Mammary epithelial cell (primary cell): ENCODE measurements at places on chromosomes 6 and 20.

DNA sequence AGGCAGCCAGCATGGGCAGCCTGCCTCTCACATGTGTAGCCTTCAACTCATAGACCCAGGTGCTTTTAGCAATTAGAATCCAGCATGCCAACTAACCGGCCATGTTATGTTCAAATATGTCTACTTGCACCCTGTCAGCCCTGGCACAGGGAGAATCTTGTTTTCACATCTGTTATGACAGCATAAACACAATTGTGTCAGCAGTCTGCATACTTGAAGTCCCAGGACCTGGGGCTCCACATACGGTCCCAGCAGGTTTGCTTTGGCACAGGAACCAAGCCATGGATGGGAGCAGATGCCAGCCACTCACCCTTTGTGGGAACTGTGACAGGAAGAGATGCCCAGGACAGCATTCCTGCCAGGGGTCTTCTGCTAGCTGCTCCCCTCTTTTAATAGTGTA lies 67.2 kb upstream of the SYNDIG1 start:
- no peak for DNase-seq

DNA sequence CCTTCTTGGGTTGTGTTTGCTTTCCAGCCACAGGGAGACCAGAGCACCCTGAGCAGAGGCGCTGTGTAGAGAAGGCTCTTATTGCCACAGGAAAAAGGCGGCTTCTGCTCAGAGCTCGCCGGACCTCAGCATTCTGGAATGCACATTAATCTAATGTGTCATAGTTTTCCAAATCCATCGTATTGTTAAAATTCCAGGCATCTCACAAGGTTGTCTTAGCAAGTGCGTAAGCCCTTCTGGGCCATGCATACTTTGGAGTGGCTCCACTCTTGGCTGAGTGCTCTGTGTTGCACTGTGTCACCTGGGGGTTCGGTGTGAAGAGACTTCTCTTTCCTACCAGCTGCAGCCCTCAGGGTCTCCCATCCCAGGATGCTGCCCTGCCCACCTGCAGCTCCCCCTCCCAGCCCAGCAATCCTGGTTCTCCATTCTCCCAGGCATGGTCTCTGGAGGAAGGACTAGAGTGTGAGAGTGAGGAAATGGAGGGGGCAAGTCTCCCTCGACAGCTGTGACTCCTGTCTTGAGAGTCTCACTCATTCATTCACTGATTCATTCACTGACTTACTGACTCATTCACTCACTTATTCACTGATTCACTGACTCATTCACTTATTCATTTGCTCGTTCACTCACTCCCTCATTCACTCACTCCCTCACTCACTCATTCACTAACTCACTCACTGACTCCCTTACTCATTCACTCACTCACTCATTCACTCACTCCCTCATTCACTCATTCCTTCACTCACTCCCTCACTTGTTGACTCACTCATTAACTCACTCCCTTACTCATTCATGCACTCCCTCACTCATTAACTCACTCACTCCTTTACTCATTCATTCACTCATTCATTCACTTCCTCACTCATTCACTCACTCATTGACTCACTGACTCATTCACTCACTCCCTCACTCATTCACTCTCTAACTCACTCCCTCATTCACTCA lies 83.7 kb upstream of the MPC1 start:
- DNase-seq: peak; percentile 5

DNA sequence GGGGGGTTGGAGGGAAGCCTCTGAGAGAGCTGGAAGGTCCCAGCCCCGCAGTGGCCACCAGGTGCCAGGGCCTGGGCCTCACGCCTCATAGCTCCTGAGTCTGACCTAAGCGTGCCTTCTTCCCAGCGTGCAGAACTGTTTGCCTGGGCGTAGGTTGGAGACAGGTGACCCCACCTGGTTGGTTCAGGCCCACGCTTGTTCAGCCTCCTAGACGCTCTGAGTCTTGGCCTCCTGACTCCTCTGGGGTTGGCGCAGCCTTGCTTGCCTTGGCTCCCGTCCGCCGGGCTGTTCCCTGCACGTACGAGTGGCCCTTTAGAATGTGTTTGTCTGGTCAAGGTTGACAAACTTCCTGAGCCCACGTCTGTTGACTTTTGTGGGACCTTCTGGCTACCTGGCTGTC lies 70.8 kb downstream of the EYA2 start:
- DNase-seq: peak; percentile 39

GRCh38 chr6:93817937-93818336 lies 398.6 kb upstream of the EPHA7 start:
- no peak for DNase-seq

- DNase-seq: no peak
These were observed 148.5 kb upstream of the PRSS16 start for GRCh38 chr6:27098956-27099355.

DNA sequence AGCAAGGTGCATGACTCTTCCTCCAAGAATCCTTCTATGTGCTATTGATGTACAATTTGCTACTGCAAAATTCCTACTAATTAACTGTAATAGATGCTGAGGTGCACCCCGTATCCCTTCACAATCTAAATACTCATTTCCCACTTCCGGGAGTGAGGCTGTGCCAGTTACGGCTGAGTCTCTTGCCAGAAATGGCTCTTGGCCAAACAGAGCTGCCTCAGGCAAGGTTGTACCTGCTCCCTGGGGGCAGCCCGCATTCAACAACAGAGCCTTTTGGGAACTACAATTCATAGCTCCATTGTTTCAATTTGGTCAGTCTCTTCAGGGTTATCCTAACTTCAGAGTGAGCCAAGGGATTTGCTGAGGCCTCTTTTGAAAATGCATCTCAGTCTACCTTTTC lies 789.8 kb upstream of the MAP3K7 start:
- no peak for DNase-seq
